ENCODE measurements at places on chromosomes 12 and 14.

DNA sequence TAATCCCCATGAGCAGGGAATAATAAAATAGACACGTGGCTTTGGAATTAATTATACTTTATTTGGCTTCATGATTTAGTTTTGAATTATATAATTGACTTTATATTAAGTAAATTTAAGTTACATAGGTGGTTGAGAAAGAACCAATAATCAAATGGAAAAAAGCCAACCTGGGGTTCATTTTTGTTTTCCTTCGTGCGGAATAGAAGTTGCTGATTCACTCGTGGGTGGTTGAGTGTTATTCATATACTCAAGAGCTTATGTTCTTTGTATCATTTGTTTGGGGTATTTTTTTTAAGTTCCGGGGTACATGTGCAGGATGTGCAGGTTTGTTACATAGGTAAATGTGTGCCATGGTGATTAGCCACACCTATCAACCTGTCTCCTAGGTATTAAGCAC lies 58.0 kb downstream of the ZNF664 start:
- DNase-seq = no peak

- DNase-seq = no peak
Measured at GRCh38 chr14:99316281-99317163, 44.5 kb upstream of the BCL11B start.

- no peak for DNase-seq
Measured at GRCh38 chr14:20400965-20401593, 12.2 kb downstream of the TEP1 start.

GRCh38 chr12:116610971-116611541 lies 51.9 kb downstream of the MAP1LC3B2 start:
- DNase-seq = no peak

DNA sequence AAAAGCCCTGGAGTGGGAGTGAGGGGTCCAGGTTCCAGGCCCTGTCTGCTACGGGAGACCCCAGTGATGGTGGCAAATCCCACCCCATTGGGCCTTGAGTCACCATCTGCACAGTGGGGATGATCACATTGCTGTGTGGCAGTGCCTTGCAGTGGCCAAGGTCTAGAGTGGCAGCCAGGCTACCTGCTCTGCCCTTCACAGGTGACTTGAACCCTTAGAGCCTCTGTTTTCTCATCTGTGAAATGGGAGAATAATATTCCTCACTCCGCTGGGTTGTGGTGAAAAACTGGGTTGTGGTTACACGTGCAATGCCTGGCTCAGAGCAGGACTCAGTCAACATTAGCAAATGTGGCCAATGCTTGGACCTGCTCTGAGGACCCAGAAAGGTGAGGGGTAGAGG lies 58.2 kb downstream of the MVK start:
- no peak for DNase-seq

- DNase-seq = no peak
Measured at GRCh38 chr12:66584673-66585072, 94.2 kb downstream of the GRIP1 start.

DNA sequence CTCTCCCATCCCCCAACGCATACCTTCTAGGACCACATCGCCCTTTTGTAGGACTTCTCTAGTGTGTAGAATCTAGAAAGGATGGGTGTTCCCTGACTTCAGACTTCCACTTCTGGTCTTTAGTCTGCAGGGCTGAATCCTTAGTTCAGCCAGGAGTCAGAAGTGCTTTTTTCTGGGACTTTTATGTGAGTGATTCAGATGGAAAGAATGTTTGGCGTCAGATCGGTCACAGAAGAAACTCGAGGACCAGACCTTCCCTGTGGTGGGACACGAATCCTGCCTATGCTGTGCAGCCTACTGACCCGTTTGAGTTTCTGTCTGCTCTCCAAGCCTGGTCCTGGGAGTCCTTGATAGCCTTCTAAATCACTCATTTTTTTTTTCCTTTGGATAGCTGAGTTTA lies 165.4 kb upstream of the SSTR1 start:
- peak; percentile 22 for DNase-seq

- peak; percentile 49 for DNase-seq
Measured at GRCh38 chr12:115660211-115660805, 617.2 kb downstream of the MED13L start.

GRCh38 chr12:54949073-54949711 lies 35.4 kb downstream of the TESPA1 start:
- no peak for DNase-seq

GRCh38 chr12:7078163-7078562 lies 14.1 kb downstream of the C1R start:
- DNase-seq = no peak

- DNase-seq = peak; percentile 26
Measured at GRCh38 chr12:93025145-93026103, 96.3 kb upstream of the EEA1 start.

DNA sequence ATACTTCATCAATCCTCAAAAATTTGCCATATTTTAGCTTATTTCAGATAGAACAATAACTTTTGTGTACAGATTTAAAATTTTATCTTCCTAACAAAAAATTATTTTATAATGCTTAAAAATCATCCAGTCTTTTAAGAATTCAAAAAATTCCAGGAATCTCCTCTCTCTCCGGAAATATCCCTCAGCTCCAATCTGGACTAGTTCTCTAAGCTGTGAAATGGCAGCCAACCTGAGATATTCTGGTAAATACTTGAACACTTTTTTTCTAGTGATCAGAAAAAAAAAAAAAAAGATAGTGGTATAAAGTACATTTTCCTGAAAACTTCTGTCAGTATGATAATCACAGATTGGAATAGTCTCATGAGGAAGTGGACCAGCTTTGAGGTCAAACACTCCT lies 57.6 kb downstream of the SSPN start:
- no peak for DNase-seq

GRCh38 chr14:35730871-35731270 lies 78.2 kb downstream of the RALGAPA1 start:
- no peak for DNase-seq

DNA sequence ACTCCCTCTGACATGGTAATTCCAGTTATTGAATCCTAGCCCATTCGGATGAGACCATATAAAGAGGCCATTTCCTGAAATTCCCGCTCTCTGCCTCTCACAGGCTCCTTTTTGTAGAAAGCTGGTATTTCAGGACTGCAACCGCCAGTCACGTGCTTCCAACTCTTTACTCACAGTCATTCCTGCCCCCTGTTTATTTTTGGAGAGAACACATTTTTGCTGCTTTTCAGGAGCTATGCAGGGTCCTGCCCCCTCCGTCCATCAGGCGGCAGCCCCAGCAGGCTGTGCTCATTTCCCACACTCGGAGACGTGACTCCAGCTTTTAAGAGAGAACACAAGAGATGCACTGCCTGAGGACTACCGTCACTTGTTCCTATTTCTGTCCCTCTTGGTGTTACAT lies 26.8 kb downstream of the IFT43 start:
- DNase-seq = no peak

DNA sequence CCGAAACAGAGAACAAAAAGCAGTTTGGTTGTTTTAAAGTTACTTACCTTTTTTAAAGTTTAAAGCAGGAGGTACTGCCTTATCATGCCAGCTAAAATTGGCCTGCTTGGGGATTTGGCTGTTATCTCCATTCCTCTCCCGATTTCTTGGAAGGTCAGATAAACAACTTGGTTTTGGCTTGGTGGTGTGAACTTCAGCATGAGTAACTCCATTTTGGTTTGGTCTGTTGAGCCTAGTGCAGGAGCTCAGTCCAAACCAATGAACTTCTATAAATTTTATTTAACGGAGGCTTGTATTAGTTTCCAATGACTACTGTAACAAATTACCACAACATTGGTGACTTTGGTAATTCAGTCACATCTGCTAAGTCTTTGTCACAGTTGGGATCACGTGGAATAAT lies 82.3 kb downstream of the PLEKHA5 start:
- no peak for DNase-seq

- DNase-seq = no peak
Measured at GRCh38 chr14:50344116-50344775, 32.1 kb downstream of the DMAC2L start.

DNA sequence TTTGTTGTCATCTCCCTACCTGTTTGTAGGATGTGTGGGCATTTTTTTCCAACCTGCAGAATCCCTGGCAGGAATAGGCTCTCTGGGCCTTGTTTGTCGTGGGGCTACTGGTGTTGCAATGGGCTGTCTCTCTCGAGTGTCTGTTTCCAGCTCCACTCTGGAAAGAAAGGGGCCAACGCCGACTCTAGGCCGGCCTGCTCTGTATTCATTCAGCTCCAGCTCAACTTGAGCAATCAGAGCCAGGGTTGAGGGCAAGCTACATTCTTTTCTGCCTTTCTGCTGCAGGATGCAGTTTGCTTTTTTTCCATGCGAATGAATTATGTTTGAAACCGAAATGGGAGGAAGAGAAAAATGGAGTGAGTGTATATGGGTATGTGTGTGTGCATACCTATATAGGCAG lies 2.3 kb downstream of the JDP2 start:
- no peak for DNase-seq

DNA sequence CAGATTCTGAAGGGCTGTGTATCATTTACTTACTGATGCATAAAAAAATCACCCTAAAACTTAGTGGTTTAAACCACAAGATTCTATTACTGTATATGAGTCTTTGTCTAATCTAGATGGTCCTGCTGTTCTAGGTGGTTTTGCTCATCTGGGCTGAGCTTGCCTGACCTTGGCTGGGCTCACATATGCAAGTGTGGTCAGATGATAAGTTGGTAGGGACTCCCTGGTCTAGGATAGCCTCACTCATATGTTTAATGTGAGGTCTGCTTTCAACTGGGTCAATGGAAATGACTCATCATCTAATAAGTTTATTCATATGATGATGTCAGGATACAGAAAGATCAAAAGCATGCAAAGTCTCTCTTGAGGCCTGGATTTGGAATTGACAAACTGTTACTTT lies 887.8 kb downstream of the TRHDE start:
- no peak for DNase-seq

GRCh38 chr14:104217486-104218360 lies 79.3 kb downstream of the KIF26A start:
- no peak for DNase-seq

DNA sequence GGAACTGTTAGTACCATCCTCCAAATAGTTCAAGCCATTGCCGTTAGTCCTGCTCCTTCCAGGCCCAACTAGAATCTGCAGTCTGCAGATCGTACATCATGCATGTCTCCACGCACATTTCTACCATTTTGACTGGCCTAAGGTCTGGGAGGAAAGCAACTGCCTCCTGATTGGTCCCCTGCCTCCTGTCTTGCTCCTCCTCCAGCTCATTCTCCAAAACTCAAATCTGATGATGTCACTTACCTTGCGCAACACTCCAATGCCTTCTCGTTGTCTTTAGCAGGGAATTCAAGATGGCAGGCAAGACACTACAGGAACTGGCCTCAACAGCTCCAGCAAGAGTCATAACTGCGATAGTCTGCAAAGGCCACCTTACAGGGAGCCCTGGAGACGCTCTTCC lies 9.7 kb upstream of the HCAR1 start:
- no peak for DNase-seq

- DNase-seq = peak; percentile 76
Measured at GRCh38 chr14:39247256-39247655, 13.5 kb downstream of the MIA2 start.

DNA sequence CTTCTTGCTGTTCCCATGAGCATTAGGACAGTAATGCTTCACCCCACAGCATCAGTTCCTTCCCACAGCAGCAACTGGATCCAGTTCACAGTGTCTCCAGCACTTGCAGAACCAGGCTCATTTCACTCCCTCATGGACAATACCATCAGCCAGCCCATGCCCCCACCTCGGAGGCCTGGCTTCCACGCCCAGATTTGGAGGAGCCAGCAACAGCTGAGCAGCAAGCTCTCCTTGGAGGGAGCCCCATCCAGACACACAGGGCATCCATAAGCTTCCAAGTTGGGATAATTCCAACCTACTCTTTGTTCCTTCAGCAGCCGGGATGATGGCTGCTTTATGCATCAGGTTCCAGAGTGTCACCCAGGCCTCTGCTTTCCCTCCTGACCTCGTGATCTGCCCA lies 250.0 kb downstream of the GLT1D1 start:
- no peak for DNase-seq

- no peak for DNase-seq
Measured at GRCh38 chr12:127295630-127296029, 971.3 kb upstream of the TMEM132C start.

DNA sequence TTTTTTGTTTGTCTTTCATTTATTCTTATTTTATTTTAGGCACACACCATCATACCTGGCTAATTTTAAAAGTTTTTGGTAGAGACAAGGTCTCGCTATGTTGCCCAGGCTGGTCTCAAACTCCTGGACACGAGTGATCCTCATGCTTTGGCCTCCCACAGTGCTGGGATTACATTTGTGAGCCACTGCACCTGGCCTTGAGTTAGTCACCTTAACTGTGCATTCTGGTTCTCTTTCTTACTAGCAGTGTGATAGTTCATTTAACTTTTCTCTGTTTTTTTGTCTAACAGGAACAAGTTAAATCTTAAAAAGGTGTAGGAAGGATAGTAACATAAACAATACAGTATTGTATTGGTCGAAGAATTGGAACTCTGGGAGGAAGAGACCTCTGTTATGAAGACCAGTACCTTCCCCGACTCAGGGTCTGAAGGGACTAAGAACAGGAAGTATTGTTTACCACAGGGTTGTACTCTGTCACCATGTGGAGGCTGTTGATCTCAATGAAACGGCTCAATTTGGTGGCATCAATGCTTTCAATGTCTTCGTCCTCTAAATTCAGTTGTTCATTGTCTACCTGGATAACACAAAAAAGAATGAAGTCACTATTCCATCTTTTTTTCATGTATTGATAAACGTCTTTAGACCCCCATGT lies 17.7 kb downstream of the ERP27 start:
- no peak for DNase-seq

GRCh38 chr12:21751517-21751916 lies 23.0 kb downstream of the KCNJ8 start:
- DNase-seq = peak; percentile 72

- no peak for DNase-seq
Measured at GRCh38 chr12:58034712-58035111, 93.3 kb downstream of the ATP23 start.

- no peak for DNase-seq
Measured at GRCh38 chr12:129381715-129382114, 522.1 kb downstream of the TMEM132D start.

DNA sequence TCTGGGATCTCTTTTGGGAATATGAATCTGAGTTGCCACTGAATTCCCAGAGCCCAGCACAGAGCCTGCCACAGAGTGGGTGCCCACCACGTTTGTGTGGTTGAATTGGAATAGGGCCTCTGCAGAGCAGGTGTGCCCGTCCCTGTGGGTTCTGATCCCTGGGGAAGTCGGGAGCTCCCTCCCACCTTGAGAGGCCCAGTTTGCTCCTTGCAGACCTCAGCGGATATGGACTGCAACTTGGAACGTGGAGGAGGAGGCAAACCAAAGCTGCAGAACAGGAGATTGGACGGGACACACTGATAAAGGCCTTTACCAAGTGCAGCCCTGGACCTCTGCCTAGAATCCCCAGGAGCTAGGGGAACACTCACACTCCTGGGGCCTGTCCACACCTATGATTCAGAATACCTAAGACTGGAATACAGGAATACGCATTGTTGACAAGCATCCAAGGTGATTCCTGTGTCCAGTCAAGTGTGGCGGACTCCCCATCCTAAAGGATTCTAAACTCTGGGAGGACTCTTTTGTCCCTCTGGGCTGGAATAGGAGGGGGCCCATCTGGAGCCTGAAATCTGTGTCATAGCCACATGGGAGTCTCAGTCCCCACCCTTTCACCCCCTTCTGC lies 2.4 kb downstream of the KRT76 start:
- no peak for DNase-seq

- DNase-seq = no peak
Measured at GRCh38 chr12:117105902-117106301, 6.7 kb upstream of the TESC start.

- DNase-seq = no peak
Measured at GRCh38 chr14:105839425-105840265, 313.3 kb downstream of the TMEM121 start.

All from skeletal muscle cell (primary cell).